ENCODE measurements at places on chromosomes 16 and 17. TPM values are rescaled to one million over a fixed set of nuclear protein-coding genes. Genes with fewer than 3 reads are reported as not detected.

GRCh38 chr17:72354071-72354470 lies 233.3 kb downstream of the SOX9 start:
- DNase-seq = no peak

DNA sequence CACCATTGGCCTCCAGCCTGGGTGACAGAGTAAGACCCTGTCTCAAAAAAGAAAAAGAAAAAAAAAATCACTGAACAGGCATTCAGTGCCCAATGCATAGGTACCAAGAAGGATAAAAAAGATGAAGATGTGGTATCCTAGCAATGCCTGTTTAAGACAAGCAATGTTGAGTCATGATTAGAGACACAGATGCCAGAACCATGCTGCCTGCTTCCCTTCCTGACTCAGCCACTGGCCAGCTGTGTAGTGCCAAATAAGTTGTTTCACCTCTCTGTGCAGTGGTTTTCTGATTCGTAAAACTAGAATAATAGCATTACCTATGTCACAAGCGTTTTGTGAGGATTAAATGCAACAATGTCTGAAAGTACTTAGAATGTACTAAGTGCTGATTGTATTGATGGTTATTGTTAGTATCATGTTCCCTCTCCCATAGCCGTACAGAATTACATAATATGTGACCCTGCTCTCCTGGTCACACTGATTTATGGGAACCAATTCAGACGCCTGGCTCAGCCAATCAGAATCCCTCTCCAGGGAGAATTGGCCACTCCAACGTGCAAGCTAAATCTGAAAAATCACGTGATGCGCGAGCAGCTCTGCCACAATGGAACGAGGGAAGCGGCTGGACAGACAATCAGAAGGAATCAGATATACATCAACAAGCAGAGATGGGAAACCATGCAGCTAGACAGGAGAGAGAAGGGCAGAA lies 241.9 kb downstream of the SLC39A11 start:
- DNase-seq = no peak

DNA sequence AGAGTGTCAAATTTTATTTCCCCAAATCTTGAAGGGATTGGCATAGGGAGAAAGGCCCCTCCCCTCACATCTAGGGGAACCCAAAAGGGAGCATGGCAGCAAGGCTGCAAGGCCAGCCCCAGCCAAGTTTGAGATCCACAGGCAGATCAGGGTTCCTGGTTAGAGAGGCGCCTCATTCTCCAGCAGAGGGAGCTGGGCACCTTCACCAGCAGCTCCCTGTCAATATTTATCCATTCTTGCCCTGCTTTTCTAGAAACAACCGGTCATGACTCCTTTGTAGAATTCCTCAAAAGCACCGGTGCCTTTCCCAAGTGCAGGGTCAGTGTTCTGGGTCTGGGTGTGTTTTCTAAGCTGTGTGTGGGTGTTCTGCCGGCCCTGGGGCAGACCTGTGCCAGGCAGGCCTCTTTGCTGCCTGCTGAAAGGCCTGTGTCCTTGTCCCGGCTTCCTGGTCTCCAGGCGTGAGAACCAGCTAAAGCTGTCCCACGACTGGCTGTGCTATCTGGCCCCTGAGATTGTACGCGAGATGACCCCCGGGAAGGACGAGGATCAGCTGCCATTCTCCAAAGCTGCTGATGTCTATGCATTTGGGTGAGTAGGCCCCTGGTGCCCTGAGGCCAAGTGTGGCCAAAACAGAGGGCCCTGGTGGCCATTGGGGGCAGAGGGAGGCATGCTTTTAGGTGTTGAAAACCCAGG lies 21.2 kb upstream of the LGALS9 start:
- DNase-seq = peak; percentile 72

The ASB16 gene
- not detected for total RNA-seq

GRCh38 chr17:12097326-12097725 lies 76.6 kb downstream of the MAP2K4 start:
- no peak for DNase-seq

GRCh38 chr17:68792873-68793272 lies 162.3 kb downstream of the ABCA8 start:
- DNase-seq = no peak

The GFAP gene
- total RNA-seq = 0.25 TPM

The RAC3 gene
- total RNA-seq = 4.6 TPM

- DNase-seq = no peak
Observed at GRCh38 chr16:88394426-88394825, 11.7 kb downstream of the ZNF469 start.

DNA sequence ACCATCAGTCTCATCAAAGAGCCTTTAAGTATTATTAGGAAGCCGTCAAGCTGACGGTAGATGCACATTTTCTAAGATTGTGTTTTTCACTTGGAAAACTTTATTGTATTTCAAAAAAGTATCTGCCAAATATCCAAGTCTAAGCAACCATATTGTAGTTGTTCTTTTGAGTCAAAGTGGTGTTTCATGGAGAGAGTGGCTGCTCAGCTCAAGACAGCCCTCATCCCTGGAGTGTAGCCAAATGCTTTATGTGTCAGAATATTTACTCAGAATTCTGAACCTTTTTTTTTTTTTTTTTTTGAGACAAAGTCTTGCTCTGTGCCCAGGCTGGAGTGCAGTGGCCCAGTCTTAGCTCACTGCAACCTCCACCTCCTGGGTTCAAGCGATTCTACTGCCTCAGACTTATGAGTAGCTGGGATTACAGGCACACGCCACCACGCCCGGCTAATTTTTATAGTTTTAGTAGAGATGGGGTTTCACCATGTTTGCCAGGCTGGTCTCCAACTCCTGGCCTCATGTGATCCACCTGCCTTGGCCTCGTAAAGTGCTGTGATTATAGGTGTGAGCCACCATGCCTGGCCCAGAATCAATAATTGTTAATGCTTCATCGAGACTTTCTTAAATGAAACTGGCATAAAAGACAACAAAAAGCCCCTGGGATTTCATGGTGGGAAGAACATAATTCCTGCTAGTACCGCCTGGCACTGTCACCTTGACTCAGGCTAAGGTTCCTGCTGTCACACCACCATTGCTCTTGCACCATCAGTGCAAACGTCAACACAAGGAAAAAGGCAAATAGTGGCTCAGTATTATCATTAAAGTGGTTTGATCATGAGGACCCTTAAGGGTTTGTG lies 45.5 kb downstream of the PRKCA start:
- DNase-seq = no peak

DNA sequence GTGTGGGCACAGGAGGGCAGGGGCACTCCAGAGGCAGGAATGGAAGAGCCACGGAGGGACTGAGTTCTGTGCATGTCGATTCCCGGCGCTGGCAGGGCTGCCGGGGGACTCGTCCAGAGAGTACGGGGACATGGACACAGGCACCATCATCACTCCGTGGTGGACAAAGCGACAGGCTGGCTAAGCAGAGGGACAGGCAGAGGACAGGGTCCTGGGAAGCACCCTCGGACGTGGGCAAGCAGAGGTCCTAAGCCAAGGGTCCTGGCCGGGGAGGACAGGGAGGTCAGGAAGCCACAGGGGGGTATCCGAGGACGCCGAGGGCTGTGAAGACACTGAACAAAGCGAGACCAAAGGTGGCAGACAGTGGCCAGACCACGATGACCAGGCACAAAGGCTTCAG lies 44.3 kb upstream of the ENPP7 start:
- DNase-seq = no peak

GRCh38 chr16:67546091-67546501 lies 16.2 kb upstream of the CTCF start:
- no peak for DNase-seq

DNA sequence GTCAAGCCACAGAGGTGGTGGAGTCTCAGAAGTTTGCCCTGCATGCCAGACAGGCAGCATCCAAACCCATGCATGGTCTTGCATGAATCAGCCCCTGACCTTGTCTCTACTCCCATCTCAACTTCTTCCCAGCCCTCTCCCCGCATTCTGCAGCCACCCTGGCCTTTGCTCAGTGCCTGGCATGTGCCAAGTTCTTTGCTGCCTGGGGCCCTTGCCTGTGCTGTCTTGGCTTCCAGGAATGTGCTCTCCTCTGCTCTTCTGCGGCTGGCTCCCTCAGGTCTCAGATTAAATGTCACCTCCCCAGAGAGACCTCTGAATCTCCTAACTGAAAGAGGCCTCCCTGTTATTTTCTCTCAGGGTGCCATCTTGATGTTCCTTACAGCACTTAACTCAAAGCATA lies 17.6 kb downstream of the DRC3 start:
- DNase-seq = no peak

GRCh38 chr16:55039931-55040330 lies 109.3 kb downstream of the IRX5 start:
- no peak for DNase-seq

The PMM2 gene
- 41.9 TPM for total RNA-seq

The KCTD5 gene
- 7.4 TPM for total RNA-seq

The SLFN14 gene
- 0.12 TPM for total RNA-seq

DNA sequence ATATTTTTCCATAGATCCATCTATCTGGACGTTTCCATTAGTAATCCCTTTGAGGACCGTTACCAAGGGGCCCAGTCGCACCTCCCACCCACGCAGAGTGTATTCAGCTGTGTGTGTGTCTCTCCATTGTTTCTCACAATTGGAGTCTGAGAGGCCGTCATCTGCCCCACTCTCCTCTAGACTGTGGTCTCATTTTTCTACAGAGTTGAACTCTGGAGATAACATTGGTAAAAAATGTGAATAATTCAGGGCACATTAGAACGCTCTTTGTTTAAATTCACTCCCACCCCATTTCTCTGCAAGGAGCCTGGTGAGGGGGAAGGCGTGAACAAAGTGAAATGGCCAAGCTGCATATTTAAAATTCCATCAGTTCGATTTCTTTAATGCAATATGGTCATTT lies 333.1 kb upstream of the MAF start:
- DNase-seq = no peak

The ZMYND15 gene
- total RNA-seq = 2.3 TPM

DNA sequence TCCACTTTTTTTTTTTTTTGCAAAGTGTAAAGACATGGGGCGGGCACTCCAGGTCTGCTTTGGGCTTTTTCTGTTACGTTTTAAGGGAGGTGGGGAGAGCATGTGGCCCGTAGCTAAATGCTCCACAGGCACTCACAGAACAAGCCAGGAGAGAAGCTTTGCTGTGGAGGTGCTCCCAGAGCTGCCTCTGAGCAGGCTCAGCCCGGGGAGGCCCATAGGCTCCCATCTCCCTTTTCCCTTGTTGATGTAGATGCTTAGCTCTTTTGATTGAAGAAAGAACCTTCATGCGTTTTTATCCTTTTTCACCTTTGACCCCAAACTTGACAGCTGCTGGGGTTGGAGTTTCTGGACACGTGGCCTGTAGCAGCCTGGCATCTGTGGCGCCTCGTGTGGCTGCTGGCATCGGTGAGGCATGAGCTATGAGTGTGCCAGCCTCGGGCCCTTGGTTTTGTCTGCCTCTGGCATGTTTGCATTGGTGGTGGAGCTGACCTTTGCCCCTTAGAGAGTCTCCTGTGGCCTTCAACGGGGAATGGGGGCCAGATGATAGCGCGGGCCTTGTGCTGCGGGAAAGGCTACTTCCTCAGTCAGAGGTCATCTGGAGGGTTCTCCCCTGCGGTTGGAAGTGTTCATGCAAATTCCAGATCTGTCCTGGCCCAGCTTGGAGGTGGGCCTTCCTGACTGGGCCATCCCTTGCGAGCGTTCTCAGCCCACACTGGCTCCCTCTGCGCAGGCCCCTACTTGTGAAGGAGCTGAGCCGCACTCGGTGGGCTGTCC lies 20.0 kb upstream of the IL17C start:
- DNase-seq = peak; percentile 84

DNA sequence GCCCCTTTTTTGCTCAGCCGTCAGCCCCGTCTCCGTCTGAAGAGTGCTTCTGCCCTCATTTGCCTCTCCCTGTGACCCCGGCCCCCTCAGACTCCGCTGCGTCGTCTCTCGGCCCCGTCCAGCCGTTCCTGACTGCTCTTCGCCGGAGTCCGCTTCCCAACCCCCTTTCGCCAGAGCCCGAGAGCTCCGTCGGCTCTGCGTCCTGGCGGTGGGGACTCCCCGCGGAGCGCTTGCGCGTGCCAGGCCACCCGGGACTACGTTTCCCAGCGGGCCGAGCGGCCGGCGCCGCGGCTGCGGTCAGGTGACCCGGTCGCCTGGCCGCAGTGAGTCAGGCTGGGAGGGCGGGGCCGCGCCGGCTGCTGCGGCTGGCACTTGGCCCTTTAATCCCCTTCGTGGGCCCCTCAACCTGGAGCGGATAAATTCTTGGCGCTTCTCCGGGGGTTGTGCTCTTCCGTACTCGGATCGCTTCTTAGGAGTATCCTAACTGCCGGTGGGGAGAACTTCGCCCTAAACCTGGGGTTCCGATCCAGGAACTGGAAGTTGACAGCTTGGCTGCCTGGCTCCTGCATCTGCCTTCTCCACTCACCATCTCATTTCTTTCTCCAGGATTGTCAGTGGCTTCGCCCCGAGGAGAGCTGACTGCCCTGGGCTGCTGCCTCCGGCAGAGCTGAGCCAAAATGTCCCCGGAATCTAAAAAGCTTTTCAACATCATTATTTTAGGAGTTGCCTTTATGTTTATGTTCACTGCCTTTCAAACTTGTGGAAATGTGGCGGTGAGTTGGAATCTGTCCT lies at the start of gene MFSD11:
TSS of gene MFSD11 (plus strand) at position 444 of the 792 bp plus-strand sequence. CDS start at position 678, 234 bp downstream.
- DNase-seq = peak; percentile 96

GRCh38 chr17:78883089-78883532 lies 19.9 kb downstream of the CEP295NL start:
- DNase-seq = peak; percentile 54

GRCh38 chr16:69428652-69429051 lies 4.2 kb downstream of the CYB5B start:
- DNase-seq = no peak

GRCh38 chr17:76416457-76416856 lies 32.0 kb downstream of the SPHK1 start:
- no peak for DNase-seq

GRCh38 chr17:52233176-52233575 lies 74.7 kb upstream of the CA10 start:
- no peak for DNase-seq

- peak; percentile 89 for DNase-seq
Observed at GRCh38 chr17:7237761-7238419, 1.4 kb downstream of the PHF23 start.

- DNase-seq = no peak
Observed at GRCh38 chr16:53960050-53960812, 256.3 kb downstream of the FTO start.

- no peak for DNase-seq
Observed at GRCh38 chr17:71825687-71826086, 295.1 kb upstream of the SOX9 start.

DNA sequence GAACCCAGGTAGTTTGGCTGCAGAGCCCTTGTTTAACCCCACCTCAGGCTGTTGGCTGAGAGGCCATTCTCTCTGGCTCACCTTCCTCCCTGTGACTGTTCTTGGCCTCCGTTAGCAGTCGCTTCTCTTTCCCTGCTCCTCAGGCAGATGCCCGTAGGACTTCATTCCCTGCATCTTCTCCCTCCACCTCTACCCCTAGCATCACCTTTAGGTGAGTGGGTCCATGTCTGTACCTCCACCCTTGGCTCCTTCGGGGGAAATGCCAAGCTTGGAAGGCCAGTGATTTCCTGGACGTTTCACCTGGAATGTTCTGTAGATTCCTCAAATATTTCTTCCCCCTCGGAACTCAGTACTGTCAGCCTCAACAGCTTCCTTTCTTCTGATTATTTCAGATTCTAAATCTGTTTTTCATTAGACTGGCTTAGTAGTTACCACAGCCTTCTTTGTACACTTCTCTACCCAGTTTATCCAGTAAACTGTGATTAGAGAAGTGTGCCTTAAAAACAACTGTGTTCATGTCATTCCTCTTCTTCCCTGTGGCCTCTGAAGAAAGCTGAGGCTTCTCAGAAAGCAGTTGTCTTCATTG lies 227.9 kb downstream of the MSI2 start:
- DNase-seq = no peak

Data from right lobe of liver (tissue), 6 donors.